ENCODE measurements at places on chromosomes 3 and 15. TPM values are rescaled to one million over a fixed set of nuclear protein-coding genes. Genes with fewer than 3 reads are reported as not detected.

DNA sequence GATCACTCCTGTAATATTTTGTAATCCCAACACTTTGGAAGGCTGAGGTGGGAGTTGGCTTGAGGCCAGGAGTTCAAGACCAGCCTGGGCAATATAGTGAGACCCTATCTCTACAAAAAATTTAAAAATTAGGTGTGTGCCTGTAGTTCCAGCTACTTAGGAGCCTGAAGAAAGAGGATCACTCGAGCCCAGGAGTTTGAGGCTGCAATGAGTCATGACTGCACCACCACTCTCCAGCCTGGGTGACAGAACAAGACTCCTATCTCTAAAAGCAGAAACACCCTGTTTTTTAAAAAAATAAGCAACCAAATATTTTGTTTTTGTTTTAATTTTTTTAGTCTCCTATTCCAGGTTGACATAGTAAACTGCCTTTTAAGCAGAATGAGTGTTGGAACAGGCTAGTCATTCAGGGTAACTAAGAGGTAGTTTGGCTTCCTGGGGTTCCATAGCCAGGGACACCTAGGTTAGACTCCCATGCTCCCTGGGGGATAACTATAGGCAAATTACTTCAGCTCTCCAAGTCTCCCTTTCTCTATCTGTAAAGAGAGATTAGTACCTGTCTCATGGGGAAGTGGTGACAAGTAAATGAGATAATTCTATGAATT, 114.6 kb upstream of the C15orf61 start:
- no peak for DNase-seq

GRCh38 chr15:51931638-51932037, 39.9 kb downstream of the LEO1 start:
- no peak for DNase-seq

DNA sequence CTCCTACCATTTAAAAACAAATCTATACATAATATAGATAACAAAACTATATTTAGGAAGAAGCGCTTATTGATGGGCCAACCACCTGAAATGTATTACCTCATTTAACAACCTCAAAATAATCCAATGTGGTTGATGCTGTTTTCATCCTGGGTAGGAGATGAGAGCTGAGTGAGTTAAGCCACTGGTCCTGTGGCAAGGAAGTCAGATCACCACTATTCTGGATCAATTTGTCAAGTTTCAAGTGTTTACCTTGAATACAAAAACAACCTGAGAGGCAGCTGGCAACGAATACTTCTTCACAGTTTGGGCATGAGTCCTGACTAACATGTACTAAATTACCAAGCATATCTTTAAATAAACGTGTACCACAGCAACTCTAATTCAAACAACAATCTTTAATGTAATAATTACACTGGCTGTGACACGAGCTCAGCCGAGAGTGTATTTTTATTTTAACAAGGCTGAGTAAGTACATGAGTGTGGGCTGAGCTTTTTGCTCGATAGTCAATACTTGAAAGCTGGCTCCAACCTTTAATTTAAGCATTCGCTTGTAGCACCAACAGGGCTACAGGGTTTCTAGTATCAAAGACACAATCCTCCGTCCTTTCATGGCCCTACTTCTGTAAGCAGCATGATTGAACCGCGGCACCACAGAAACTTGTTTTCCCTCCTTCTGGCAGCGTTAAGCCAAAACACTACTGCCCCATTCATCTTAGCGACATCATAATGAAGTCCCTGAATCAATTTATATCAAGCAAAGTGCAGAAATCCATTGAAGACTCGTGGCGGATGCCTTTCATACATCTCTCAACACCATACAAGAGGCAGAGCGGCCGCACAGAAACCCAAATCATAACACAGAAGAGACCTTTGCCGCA, 93.8 kb upstream of the ICE2 start:
- DNase-seq, result no peak

GRCh38 chr3:56775838-56776555, 25.8 kb downstream of the ARHGEF3 start:
- no peak for DNase-seq

DNA sequence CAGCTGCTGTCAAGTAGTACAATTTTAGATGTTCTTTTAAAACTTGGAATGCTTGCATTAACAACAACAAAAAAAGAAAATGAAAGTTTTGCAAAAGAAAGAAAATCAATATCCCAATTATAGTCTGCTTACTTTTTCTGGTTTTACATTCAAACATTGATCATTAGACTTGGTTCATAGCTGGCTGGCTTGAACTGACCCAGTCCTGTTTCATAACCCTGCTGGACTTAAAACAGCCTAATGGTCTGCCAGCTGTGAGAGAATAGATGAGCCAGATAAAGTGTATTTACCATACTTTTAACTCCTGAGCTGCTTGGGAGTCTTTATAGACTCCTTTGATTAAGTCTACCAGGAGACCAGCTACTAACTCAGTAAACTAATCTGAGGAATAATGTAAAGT, 59.2 kb downstream of the PIAS1 start:
- no peak for DNase-seq

DNA sequence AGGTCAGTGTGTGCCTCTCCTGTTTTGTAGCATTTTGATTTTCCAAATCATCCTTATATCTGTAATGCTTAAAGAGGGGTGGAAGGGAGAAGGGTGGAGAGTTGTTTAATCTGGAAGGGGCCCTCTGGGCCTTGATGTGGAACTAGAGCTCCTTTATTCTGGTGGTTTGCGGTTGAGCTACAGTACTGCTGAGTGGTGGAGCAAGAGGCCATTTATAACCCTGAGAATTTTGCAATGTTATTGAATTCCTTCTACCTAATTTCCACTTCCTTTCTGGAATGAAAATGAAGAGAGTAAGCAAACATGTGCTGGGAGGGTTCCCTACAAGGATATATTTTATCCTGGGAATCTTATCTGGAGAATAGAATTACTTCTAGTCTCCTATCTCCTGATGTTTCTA, 35.3 kb upstream of the TUBGCP5 start:
- no peak for DNase-seq

GRCh38 chr3:182631183-182632076, 161.9 kb upstream of the ATP11B start:
- no peak for DNase-seq

GRCh38 chr15:99123713-99124451, 19.0 kb downstream of the SYNM start:
- DNase-seq, result peak; percentile 99

- DNase-seq, result no peak
Observed at GRCh38 chr15:77021803-77022381, 27.0 kb downstream of the PSTPIP1 start.

- DNase-seq, result no peak
Observed at GRCh38 chr15:101390462-101390861, 95.4 kb upstream of the SNRPA1 start.

GRCh38 chr3:57314204-57314603, 21.7 kb upstream of the ASB14 start:
- no peak for DNase-seq

- peak; percentile 77 for DNase-seq
Observed at GRCh38 chr15:83904107-83905040, 250.5 kb downstream of the ADAMTSL3 start.

DNA sequence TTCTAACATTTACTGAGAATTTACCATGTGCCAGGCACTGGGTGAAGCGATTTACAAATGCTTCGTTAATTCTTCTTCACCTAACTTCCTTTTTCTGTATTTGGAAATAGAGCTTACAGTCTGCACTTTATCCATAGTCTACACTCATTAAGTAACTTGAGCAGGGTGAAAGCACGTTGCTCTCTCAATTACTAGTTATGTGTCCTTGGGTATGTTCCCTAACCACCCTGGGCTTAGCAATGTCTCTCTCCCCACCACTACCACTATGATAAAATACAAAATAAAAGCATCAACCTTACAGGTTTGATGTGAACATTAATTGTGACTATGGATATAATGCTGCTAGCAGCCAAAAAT, 172.9 kb upstream of the SLC2A2 start:
- no peak for DNase-seq

DNA sequence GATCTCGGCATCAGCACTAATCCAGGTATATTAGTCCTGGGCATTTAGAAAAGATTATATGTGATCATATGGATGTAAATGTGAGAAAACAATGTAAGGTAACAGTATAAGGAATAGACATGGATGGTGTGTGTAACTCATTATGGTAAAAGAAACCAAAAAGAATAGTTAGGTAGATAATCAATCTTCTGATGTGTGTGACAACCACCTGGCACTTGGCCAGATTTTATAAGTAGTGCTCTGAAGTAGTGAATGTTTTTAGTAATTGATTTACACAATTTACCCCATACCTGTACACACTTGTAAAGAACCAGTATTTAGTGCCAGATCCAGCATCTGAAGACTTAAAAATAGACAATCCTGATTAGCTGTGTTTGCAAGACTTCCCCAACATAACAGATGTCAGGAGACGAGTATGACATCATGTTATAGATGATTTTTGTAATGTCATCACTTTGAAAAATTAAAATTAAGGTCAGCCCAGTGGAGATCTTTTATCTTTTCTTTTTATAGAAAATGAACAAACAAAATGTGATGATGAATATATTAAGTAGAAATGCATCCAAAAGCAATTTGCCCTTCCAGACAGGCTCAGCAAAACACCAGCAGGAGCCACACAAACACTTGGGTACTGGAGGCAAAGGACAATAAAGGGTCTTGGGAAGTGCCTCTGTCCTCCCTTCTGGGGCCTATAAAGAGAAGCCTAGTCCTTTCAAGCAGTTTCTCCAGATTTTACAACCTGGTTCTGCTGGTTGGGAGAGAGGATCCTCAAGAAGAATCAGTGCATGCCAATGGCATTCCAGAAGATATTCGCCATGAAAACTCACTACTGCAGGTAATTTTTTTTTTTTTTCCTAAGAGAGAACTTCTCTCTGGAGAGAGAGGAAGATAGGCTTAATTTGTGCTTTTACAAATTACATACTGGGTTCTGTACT, 140.7 kb downstream of the MECOM start:
- no peak for DNase-seq

DNA sequence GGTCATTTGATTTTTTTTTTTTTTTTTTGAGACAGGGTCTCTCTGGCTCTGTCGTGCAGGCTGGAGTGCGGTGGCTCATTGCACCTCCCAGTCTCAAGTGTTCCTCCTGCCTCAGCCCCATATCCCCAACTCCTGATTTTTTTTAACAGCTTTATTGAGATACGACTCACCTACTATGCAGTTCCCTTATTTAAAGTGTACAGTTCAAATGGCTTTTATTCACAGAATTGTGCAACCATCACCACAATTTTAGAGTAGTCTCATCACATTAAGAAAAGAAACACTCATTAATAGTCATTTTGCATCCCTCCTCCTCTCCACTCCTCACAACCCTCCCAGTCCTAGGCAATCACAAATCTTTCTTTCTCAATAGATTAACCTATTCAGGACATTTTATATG, 1.9 kb upstream of the TRA2B start:
- no peak for DNase-seq

GRCh38 chr3:179015551-179016020, 56.0 kb downstream of the ZMAT3 start:
- peak; percentile 72 for DNase-seq

- DNase-seq, result no peak
Observed at GRCh38 chr3:193585530-193585929, 7.5 kb upstream of the OPA1 start.

SLC9C1 gene
- not detected for total RNA-seq

CCDC32 gene
- 31.4 TPM for total RNA-seq

PLSCR2 gene
- not detected for total RNA-seq

STAB1 gene
- not detected for total RNA-seq

TUSC7 gene
- total RNA-seq, result not detected

LRRIQ4 gene
- total RNA-seq, result not detected

TXNRD3 gene
- total RNA-seq, result 12.3 TPM

CNTN3 gene
- not detected for total RNA-seq

RARRES1 gene
- not detected for total RNA-seq

SGO1 gene
- 9.4 TPM for total RNA-seq

C3orf85 gene
- total RNA-seq, result not detected

PRRT3 gene
- 0.20 TPM for total RNA-seq

LEKR1 gene
- total RNA-seq, result 0.29 TPM

TKT gene
- total RNA-seq, result 2,977 TPM

TMEM207 gene
- total RNA-seq, result not detected

Measured in Caki2 (cell line).